ENCODE measurements at places on chromosomes 7 and 10.

DNA sequence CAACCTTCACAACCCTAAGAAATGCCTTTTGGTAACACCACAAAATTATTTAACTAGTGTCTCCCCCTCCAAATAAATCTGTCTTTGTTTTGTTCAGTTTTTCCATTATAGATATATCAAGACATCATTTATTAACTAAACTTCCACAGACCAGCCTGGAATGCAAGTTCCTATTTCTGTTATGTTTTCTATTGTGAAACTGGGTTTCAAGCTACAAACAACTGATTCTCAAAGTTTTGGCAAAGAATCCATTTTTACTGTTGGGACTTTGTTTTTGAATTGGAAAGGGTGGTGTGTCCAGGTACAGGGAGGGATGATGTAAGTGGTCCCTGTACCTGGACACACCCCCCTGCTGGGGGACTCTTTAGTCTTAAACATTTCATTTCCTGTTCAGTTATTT is 36.2 kb downstream of the STAMBPL1 start:
- no peak for DNase-seq

- DNase-seq: no peak
Observed at GRCh38 chr7:117153016-117153545, 169.8 kb downstream of the WNT2 start.

DNA sequence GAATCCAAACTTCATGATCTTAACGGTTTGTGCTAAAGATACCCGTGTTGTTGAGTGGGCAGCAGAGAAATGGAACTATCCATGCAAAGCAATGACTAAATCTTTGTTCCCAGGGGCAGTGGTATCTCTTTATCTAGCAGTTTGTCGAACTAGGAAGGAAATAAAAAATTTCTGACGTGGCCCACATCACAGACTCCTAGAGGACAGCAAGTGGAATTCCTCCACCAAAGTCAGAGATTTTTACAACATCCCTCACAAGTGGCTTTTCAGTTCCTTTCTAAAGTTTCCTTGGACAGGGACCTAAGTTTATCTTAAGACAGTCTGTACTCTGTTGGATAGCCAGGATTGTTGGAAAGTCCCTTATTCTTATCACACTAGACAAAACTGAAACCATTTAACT is 136.0 kb downstream of the RAPGEF5 start:
- DNase-seq: no peak

GRCh38 chr7:74371381-74372341 is 82.0 kb upstream of the GTF2IRD1 start:
- no peak for DNase-seq

- no peak for DNase-seq
Observed at GRCh38 chr10:86251426-86251825, 115.2 kb downstream of the GRID1 start.

DNA sequence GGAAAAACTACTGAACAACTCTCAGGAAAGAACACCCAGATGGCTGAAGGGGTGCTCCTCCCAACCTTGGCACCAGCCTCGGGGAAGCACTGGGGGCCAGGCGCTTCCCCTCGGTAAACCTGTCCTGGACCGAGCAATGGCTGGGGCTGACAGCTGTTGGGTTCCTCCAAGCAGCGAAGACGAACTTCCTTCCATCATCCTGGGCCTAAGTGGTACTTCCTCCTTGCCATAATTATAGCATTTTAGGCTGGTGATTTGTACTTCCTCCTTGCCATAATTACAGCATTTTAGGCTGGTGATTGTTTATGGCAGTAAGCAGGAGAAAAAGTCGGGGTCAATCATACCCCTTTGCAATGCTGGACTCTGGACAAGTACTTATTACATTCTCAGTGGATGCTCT is 69.3 kb downstream of the MYOF start:
- no peak for DNase-seq

Data from gastrocnemius medialis (tissue), 4 donors.